ENCODE measurements at places on chromosomes 7 and 10.

DNA sequence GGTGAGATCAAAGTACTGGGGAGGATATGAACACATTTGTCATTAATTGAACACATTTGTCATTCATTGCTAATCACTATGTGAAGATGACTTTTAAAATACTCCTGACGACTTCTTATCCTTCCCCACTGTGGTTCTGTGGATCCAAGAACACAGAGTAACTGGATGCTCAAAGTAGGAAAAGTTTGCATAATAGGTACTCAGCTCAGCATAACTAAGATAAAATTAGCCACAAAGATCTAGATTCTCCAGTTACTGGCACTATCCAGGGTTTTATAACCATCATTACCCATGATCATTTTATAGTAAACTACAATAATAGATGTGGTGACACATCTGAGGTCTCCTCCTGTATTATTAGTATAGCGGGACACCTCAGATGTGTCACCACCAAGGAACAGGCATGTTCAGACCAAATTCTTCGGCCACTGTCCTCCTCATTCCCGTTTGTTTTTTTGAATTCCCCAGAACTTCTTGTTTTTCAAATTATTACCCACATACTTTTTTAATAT is 163.6 kb upstream of the LRRTM3 start:
- no peak for DNase-seq

DNA sequence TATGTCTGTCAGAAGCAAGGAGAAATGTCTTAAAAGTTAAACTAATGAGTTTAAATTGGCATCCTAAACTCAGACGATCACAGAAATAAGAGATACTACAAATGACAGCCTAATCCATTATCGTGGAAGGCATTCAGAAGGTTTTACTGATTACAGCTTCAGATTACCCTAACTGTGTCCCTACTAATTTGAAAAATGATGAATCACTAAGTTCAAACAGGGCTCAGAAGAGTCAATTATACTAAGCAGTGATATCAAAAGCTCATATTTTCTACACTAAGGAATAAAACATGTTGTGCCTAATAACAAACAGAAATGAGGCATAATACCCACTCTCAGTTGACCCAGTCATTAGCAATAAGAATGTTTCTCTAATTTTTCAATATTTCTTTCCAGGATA is 152.0 kb upstream of the NRBF2 start:
- DNase-seq, result no peak

- DNase-seq, result no peak
These were observed 268.3 kb downstream of the DIP2C start for GRCh38 chr10:421170-421569.

DNA sequence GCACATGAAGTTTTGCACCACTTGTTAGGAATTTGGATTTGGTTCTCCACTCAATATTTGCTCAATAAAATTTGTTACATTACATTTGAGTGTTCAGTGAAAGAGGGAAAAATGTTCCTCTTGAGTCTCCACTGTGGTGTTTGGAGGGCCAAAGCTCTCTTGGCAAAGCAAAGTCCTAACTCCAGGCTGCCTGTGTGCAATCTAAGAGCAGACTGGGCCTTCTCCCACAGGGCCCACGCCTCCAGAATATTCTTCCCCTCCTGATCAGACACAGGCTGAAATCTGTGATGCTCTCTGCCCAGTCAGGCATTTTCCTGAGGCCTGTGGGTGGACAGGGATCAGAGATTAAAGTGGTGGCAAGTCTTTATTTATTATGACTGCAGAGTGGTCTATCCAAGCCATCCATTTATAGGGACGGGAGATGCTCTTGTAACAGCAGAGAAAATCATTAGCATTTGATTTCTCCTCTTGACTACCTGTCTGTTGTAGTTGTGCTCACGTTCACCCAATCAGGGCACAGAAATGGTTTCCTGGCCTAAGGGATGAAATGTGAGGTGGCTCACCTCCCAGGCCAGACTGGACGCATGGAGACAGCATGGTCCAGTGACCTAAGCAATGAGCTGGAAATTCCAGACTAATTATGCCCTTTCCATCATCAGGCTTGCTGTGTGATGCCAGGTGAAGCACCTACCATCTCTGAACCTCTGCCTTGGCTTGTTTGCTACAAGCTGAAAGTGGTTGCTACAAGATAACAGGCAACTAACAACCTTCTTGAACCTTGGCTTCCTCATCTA is 147.1 kb upstream of the NRBF2 start:
- no peak for DNase-seq

- DNase-seq, result no peak
These were observed 259.0 kb downstream of the BBS9 start for GRCh38 chr7:33388332-33388731.

- DNase-seq, result no peak
These were observed 28.5 kb downstream of the CAV1 start for GRCh38 chr7:116553168-116553964.

DNA sequence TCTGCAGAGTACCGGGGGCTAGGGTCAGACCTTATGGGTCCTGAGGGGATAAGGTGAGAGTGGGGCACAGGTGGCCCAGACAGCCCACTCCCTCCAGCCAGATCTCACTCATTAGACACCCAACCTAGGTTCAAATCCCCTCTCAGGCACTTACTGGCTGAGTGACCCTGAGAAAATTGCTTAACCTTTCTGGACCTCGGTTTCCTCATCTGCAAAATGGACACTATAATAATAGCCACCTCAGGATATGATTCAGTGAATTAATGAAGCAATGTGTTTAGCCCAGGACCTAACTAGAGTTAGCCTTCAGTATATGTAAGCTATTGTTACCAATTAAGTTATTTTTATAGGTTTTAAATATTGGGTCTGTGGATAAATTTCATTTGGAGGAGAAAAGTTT is 122.6 kb downstream of the RGS10 start:
- DNase-seq, result no peak

DNA sequence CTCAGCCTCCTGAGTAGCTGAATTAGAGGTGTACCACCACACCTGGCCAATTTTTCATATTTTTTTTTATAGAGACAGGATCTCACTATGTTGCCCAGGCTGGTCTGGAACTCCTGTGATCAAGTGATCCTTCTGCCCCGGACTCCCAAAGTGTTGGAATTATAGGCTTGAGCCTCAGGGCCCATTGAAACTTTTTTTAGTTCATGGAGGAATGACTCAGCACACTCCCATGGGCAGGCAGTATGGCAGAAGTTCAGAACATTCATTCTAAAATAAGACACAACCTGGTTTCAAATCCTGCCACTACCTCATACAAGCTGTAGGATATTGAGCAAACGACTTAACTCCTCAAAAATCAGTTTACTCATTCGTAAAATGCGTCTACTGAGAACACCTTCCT is 320.4 kb upstream of the SP8 start:
- DNase-seq, result no peak

GRCh38 chr10:23742807-23743206 is 303.9 kb downstream of the OTUD1 start:
- no peak for DNase-seq

- DNase-seq, result no peak
These were observed 26.7 kb downstream of the SH3PXD2A start for GRCh38 chr10:103828587-103829197.

DNA sequence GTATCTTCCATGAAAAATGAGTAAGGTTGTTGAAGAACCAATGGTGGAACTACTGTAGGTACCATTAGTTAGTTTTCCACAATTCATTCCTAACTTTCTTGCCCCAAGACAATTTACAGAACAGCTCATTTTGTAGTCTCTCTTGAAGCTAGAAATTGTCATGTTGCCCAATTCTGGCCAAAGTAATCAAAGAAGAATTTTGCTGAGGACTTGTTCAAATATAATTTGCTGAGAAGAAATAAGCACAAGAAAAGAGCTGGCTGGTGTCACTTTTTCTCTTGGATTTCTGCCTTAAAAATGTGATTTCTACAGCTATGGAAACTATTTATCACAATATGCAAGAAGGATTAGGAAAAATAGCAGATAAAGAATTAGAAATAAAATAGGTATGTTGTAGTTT is 199.2 kb upstream of the SEMA3A start:
- no peak for DNase-seq

GRCh38 chr7:128091106-128091505 is 59.9 kb upstream of the LRRC4 start:
- DNase-seq, result no peak

GRCh38 chr10:92187101-92187500 is 103.8 kb downstream of the CPEB3 start:
- DNase-seq, result no peak
